Naive thymus-derived CD4-positive, alpha-beta T cell (primary cell): ENCODE measurements at places on chromosomes 4 and X. TPM values are rescaled to one million over a fixed set of nuclear protein-coding genes. Genes with fewer than 3 reads are reported as not detected.

GRCh38 chrX:48942895-48943294 is 14.5 kb downstream of the OTUD5 start:
- DNase-seq, result no peak

PRSS12 gene
- not detected for polyA plus RNA-seq

GRCh38 chr4:105624530-105624929 is 72.1 kb downstream of the ARHGEF38 start:
- DNase-seq, result no peak

- no peak for DNase-seq
Measured at GRCh38 chrX:97398030-97398551, 514.4 kb downstream of the RPA4 start.

GATA1 gene
- polyA plus RNA-seq, result not detected

GRCh38 chr4:9781343-9782135 is at the start of gene DRD5:
DRD5 (plus strand) TSS chr4:9781634; CDS start chr4:9782030, 396 bp downstream.
- no peak for DNase-seq

GRCh38 chrX:45743081-45743533 is 542.4 kb upstream of the DIPK2B start:
- DNase-seq, result no peak

- DNase-seq, result no peak
Measured at GRCh38 chr4:100070868-100071267, 119.4 kb downstream of the DDIT4L start.

DNA sequence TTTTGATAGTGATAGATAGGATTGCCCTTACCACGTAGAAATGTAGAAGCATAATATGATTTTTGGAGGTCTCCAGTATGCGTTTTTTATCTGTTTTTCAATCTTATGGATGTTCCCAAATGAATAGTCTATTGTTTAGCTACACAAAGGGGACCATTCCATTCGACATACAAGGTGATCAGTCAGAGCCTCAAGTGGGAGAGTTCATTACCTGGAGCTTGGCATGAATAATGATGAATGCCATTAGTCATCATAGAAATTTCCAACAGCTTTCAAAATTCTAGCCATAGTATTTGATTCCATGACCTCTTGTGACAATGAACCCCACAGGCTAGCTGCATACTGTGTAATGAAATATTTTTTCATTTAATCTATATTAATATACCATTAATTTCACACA is 123.6 kb downstream of the PDHA2 start:
- DNase-seq, result no peak

CYSLTR1 gene
- 35.8 TPM for polyA plus RNA-seq

DNA sequence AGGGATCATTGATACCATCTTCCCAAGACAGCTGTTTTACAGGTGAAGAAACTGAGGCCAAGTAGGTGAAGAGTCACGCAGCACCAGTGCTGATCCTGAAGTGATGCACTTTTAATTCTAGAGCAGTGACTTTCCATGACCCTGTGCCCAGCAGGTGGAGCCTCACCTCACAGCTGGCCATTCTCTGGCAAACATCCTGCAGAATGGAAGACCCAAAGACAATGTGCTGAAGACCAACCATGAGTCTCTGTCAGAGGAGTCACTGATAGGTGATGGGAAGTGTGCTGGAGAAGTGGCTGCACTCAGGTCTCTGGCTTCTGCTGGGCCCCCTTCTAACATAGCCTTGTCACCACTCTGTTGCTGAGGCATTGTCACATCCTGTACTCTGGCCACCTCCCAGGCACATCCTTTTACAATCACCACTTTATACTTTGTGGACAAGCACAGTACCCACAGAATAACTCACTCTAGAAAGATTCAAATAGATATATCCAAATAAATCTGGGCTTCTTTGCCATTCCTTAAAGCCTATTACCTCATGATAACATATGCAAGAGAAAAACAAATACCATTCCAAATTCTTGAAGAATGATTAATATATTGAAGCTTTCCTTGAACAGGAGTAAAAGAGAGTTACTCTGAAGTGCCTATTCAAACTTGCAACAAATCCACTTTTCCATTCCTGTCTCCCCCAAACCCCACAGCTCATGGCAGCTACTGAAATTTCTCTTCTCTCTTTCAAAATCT is 64.1 kb upstream of the SCOC start:
- no peak for DNase-seq

- no peak for DNase-seq
Measured at GRCh38 chr4:48634688-48635308, 144.7 kb downstream of the ZAR1 start.

AADAT gene
- not detected for polyA plus RNA-seq

DNA sequence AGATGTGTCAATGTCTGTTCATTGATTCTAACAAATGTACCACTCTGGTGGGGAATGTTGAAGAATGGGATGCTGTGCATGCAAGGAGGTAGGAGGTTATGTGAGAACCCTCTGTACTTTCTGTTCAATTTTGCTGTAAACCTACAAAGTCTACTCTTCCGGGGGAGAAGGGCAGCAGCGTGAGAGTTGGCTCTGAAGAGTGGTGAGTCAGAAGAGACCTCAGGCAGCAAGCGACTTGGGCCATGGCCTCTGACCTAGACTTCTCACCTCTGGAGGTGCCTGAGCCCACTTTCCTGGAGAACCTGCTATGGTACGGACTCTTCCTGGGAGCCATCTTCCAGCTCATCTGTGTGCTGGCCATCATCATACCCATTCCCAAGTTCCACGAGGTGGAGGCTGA is 26.7 kb downstream of the MANBA start:
- no peak for DNase-seq

DNA sequence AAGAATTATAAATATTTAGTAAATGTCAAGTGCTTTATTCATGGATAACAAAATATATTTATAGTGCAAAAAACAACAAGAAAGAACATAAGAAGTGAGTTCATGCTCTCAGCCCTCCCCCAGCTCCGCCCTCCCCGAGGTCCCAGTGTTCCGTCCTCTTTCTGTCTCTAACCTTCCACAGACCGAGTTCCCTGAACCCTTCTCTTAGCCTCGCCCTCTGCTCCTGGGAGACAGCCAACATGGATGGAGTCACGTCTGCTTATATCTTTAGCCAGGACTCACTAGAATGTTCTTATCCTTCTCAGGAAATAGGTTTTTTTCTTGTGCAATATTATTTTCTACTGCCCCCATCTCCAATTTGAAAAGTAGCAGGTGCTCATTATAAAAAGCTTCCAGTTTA is 40.1 kb upstream of the HELT start:
- no peak for DNase-seq

TRPC5OS gene
- not detected for polyA plus RNA-seq

- DNase-seq, result no peak
Measured at GRCh38 chrX:44904542-44905115, 31.6 kb downstream of the KDM6A start.

DNA sequence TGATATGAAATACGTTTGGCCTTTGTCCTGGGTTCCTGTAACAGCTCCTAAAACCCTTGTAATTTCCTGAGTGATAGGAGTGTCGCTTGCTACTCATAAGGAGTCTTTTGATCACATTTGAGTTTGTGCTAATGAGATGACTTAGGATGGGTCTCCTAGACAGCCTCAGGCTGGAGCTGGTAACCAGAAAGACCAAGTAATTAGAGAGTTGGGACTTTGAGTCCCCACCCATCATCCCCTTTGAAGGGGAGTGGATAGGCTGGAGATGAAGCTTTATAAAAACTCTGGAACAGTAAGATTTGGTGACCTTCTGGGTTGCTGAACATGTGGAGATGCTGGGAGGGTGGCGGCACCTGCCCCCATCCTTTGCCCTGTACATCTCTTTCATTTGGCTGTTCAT is 2.9 kb downstream of the SEC24B start:
- no peak for DNase-seq

GRCh38 chr4:24053934-24054333 is 164.1 kb upstream of the PPARGC1A start:
- DNase-seq, result no peak

DNA sequence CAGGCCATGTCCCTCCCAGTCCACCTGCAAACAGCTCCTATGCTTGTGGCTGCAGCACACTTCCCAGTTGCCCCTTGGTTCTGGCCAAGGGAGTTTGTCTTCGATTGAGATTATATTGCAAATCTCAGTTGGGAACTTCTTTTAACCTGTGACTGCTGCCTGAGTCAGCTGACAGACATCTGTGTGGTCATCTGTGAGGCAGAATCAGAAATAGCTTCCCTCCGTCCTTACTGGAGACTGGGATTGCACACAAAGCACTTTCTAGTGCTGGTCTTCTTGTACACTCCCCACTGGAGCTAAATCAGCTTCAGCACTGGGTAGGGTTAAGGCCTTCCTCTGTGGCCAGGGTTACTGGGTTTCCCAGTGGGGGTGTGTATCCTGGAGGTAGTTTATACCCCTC is 34.3 kb downstream of the ZNF330 start:
- DNase-seq, result no peak

DNA sequence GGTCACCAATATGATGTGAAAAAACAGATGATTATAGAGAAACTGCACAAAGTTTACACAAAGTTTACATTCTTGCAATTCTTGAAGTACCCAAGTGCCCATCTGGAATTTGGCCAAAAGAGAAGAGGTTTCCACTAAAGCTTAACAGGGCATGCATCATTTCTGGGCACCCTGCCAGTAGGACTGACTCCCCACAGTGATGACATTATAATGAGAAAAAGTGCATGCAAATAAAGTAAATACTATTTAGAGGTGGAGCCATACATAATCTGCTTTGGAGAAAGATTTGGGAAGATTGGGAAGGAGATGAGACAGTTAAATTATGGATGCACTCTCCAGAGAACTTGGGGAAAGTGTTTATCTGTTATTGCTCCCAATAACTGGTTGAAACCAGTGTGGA is 93.7 kb upstream of the TRPC3 start:
- no peak for DNase-seq
